A549 treated with CORT108297 at 1 μM for 4 hours (cell line): ENCODE measurements at places on chromosomes 1 and 21. TPM values are rescaled to one million over a fixed set of nuclear protein-coding genes. Genes with fewer than 3 reads are reported as not detected.

C1orf115 gene
- 4.1 to 6.3 TPM (median 5.5 TPM) in 5 replicates for total RNA-seq

MROH7 gene
- total RNA-seq = not detected in 5 replicates

HTR6 gene
- 0.10 to 0.15 TPM (median 0.10 TPM) in 5 replicates for total RNA-seq

KCNJ9 gene
- total RNA-seq = 0.02 TPM in 1 of 5 replicates, not detected in the others

SPATA1 gene
- 0.32 to 1.1 TPM (median 0.62 TPM) in 5 replicates for total RNA-seq

NMNAT2 gene
- 0.42 to 1.2 TPM (median 0.53 TPM) in 5 replicates for total RNA-seq

RHCE gene
- 0.09 to 0.11 TPM in 2 of 5 replicates, not detected in the others for total RNA-seq

EXO1 gene
- total RNA-seq = 21.6 to 32.1 TPM (median 24.9 TPM) in 5 replicates

FAM131C gene
- 11.2 to 18.8 TPM (median 17.9 TPM) in 5 replicates for total RNA-seq

CHTOP gene
- 68.7 to 85.0 TPM (median 79.2 TPM) in 5 replicates for total RNA-seq

ARID4B gene
- total RNA-seq = 13.1 to 19.5 TPM (median 15.4 TPM) in 5 replicates

F5 gene
- total RNA-seq = 0.02 to 0.09 TPM (median 0.05 TPM) in 5 replicates

CDC20 gene
- 187 to 214 TPM (median 200 TPM) in 5 replicates for total RNA-seq

TDRD10 gene
- not detected in 5 replicates for total RNA-seq

BCAR3 gene
- 55.1 to 75.3 TPM (median 65.8 TPM) in 5 replicates for total RNA-seq

TMIGD3 gene
- total RNA-seq = not detected in 5 replicates

SPRR2B gene
- total RNA-seq = not detected in 5 replicates

ENAH gene
- 59.1 to 85.7 TPM (median 77.0 TPM) in 5 replicates for total RNA-seq

VANGL2 gene
- 0.69 to 1.0 TPM (median 0.93 TPM) in 5 replicates for total RNA-seq

RGS1 gene
- not detected in 5 replicates for total RNA-seq

SPRR2E gene
- total RNA-seq = not detected in 5 replicates

ATP6V1G3 gene
- total RNA-seq = not detected in 5 replicates

CLDN19 gene
- total RNA-seq = not detected in 5 replicates

SPRR1A gene
- total RNA-seq = not detected in 5 replicates

KLF17 gene
- total RNA-seq = 0.27 to 0.50 TPM (median 0.34 TPM) in 5 replicates

S100A4 gene
- 1,610 to 1,903 TPM (median 1,713 TPM) in 5 replicates for total RNA-seq

LCK gene
- 0.16 TPM in 1 of 5 replicates, not detected in the others for total RNA-seq

ERICH3 gene
- not detected in 5 replicates for total RNA-seq

VTCN1 gene
- 0.05 to 0.10 TPM (median 0.07 TPM) in 4 of 5 replicates, not detected in the other for total RNA-seq

AMY1B gene
- not detected in 5 replicates for total RNA-seq

TMEM9 gene
- total RNA-seq = 75.3 to 95.2 TPM (median 90.8 TPM) in 5 replicates

SLC30A1 gene
- total RNA-seq = 20.4 to 26.3 TPM (median 23.2 TPM) in 5 replicates

FAM163A gene
- 0.02 to 0.04 TPM (median 0.02 TPM) in 3 of 5 replicates, not detected in the others for total RNA-seq

RAB42 gene
- total RNA-seq = 2.0 to 2.8 TPM (median 2.4 TPM) in 5 replicates

PSRC1 gene
- total RNA-seq = 18.1 to 27.7 TPM (median 25.9 TPM) in 5 replicates

CD46 gene
- 92.2 to 125 TPM (median 110 TPM) in 5 replicates for total RNA-seq

FAAH gene
- total RNA-seq = 0.74 to 1.1 TPM (median 0.89 TPM) in 5 replicates

ANKRD35 gene
- total RNA-seq = not detected in 5 replicates

CRNN gene
- not detected in 5 replicates for total RNA-seq

REN gene
- total RNA-seq = not detected in 5 replicates

PALMD gene
- total RNA-seq = 0.25 to 0.46 TPM (median 0.43 TPM) in 5 replicates
